Diencephalon (tissue), 1 donor: ENCODE measurements at places on chromosomes 5 and 9. TPM values are rescaled to one million over a fixed set of nuclear protein-coding genes. Genes with fewer than 3 reads are reported as not detected.

The RABEPK gene
- 25.1 TPM for total RNA-seq

The SPIN1 gene
- 331 TPM for total RNA-seq

The SPINK4 gene
- not detected for total RNA-seq

The EIF4E1B gene
- 0.46 TPM for total RNA-seq

The NOP16 gene
- 8.5 TPM for total RNA-seq

The C9 gene
- not detected for total RNA-seq

The MYORG gene
- 6.2 TPM for total RNA-seq

The FAM153A gene
- total RNA-seq, result 4.6 TPM

The TNFSF8 gene
- total RNA-seq, result 0.92 TPM

The HSDL2 gene
- 27.9 TPM for total RNA-seq

The PCDHA5 gene
- total RNA-seq, result 9.9 TPM

The SV2C gene
- 34.4 TPM for total RNA-seq

The CDKN2B-AS1 gene
- 1.4 TPM for total RNA-seq

The PPP2R2B gene
- 134 TPM for total RNA-seq

The CD72 gene
- total RNA-seq, result 0.46 TPM

The OR1Q1 gene
- total RNA-seq, result not detected
